Right hindlimb (tissue), 1 donor: ENCODE measurements at places on chromosomes 1 and 21.

DNA sequence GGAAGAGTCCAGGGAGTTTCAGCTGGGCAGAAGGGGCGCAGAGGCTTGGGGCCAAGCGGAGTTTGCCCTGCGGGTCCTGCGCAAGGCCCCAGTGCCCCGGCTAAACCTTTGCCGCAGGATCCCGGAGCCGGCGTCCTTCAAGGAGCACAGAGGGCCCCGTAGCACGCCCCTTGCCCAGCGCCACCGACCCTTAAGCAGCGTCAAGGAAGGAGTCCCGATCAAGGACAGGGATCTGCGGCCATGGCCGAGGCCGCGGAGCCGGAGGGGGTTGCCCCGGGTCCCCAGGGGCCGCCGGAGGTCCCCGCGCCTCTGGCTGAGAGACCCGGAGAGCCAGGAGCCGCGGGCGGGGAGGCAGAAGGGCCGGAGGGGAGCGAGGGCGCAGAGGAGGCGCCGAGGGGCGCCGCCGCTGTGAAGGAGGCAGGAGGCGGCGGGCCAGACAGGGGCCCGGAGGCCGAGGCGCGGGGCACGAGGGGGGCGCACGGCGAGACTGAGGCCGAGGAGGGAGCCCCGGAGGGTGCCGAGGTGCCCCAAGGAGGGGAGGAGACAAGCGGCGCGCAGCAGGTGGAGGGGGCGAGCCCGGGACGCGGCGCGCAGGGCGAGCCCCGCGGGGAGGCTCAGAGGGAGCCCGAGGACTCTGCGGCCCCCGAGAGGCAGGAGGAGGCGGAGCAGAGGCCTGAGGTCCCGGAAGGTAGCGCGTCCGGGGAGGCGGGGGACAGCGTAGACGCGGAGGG, 520 bp downstream of the CLIC6 start:
- no peak for DNase-seq

GRCh38 chr1:247077213-247077612, 1.4 kb downstream of the ZNF670 start:
- no peak for DNase-seq

DNA sequence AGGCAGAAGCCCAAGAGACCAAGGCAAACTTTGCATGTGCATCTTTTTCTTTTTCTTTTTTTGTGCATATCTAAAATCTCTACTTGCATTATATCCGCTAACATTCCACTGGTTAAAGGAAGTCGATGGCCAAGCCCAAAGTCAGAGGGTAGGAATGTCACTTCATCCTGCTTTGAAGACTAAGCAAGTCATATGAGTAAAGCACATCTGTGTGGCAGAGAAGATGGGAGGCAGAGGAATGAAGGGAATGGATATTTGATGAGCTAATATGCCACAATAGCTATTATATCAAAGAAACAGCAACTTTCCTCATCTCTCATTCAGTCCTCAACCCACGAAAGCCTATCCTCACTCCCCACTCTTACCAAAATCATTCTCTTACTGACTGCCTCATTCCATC, 59.3 kb downstream of the RNF220 start:
- no peak for DNase-seq

DNA sequence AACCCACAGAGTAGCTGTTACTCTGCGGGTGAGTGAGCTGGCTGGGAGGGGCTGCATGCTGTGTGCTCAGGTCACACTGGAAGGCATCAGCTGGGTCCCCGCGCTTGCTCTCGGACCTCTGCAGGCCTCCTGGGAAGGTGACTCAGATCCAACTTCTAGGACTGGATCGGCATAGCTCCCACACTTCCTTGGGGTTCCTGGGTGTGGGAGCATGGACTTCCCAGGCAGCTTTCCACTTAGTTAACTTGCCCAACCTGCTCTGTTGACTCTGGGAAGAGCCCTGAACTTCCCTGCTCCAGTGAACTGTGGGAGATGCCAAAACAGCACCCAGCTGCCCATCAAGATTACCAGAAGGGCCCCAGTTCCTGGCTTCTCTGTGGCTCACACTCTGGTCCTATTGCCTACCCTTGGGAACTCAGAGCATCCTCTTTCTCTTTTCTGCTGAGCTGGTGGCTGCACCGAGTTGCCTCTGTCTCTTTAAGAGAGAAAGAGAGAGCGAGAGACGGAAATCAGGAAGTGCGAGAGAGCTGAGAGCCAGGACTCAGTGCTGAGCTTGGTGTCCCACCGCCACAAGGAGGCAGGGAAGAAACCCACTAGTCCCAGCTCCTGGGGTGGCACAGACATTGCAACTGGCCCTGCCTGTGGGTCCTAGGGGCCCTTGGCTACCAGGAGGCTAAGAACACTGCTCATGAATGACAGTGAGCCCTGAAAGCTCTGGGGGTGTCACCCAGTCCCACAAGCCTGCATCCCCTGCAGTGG, at the start of gene IKBKE:
Gene IKBKE, plus strand, starts transcription at position 544 of the 759 bp plus-strand sequence. CDS start 2,752 bp downstream, outside the sequence.
- peak; percentile 76 for DNase-seq

DNA sequence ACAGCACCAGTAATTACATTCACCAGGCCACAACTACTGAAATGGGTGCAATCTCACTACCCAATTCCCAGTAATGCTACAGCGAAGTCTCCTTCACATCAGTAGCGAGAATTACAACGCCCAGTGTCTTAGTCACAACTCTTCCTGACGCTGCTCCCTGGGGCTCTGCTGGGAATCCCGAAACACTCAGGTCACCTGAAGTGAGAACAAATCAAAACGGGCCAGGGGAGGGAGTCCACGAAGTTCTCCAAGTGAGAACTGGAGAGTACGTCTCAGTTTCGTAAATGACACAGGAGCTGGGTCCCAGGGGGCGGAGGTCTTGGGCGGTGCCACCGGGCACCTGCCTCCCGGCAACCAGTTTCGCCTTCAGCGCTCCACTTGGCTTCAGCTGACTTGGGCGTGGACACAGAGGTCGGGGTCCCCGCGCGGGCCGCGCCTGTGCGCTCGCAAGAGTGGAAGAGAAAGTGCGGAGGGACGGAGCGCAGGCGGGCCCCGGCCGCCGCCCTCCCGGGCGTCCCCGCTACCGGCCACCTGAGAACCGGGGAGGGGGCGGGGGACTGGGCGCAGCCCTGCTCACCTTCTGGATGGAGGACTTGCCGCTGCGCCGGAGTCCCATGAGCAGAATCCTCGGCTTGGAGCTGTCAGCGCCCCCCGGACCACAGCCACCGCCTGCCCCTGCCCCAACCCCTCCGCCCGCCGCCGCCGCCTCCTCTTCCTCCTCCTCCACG, 575 bp downstream of the RRAGC start:
- no peak for DNase-seq

DNA sequence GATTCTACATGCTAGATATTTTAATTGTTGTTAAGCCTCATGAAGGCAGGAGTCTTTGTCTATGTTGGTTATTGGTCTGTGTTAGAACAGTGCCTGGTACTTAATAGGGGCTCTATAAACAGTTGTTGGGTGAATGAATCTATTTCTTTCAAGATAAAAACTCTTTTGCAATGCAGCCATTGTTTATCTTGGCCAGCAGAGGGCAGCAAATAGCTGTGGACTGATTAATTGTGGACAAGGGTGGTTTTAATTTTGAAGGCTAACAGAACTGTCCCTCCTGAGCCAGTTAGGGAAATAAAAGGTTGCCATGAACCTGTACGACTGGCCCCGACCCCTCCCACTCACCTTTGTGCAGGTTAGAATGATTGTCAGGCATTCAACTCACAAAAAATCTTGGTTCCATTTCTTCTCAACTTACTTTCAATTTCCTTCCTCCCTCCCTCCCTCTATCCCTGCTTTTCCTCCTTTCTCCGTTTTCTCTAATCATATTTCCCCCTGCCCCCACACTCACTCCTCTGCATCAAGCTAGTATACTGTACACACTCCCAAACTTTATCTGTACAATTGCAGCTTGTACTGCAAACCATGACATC, 66.3 kb upstream of the DIRAS3 start:
- peak; percentile 63 for DNase-seq

- DNase-seq = no peak
Measured at GRCh38 chr21:18716578-18717138, 313.1 kb upstream of the TMPRSS15 start.

GRCh38 chr1:37752213-37752582, 12.7 kb downstream of the EPHA10 start:
- DNase-seq = no peak

- DNase-seq = no peak
Measured at GRCh38 chr1:54874079-54874830, 12.7 kb downstream of the DHCR24 start.

GRCh38 chr1:208820580-208821212, 576.5 kb upstream of the PLXNA2 start:
- no peak for DNase-seq

GRCh38 chr1:52552236-52552504, 722 bp downstream of the TUT4 start:
- DNase-seq = peak; percentile 62

- no peak for DNase-seq
Measured at GRCh38 chr1:244573768-244574167, 79.2 kb upstream of the DESI2 start.

DNA sequence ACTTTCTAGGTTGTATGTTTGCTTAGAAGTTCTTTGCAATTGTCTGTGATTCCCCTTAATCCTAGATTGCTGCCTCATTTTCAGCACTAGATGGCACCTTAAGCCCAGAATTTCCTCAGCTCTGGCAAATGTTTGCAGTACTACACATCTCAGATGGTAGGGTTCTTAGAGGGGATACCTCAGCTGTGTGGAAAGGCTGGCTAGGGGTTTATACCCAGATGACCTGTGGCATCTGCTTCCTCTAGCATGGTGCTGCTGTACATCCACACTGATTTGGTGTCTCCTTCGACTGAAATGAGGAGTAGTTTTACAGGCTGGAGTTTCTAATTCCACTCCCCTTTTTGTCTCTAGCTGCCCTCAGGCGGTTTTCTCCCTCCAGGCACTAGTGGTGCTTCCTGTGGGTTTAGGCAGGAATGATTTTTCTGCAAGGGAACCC, 23.5 kb downstream of the ASB17 start:
- DNase-seq = peak; percentile 21

DNA sequence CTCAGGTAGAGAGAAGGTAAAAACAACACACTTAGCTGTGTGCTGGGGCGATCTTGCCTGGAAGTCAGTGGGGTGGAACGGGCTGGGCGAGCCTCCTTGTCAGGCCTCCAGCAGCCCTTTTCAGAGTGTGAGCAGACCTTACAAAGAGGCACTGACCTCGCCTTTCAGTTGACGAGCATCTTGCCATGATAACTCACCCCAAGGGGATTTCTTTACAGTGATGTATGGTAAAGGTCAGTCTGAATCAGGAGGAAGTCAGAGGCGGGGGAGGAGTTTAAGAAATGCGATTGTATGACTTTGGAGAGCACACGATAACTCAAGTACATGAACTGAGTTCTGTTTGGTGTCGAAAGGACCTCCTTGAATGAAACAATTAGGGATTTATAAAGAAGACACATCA, 326.5 kb upstream of the PROX1 start:
- no peak for DNase-seq

DNA sequence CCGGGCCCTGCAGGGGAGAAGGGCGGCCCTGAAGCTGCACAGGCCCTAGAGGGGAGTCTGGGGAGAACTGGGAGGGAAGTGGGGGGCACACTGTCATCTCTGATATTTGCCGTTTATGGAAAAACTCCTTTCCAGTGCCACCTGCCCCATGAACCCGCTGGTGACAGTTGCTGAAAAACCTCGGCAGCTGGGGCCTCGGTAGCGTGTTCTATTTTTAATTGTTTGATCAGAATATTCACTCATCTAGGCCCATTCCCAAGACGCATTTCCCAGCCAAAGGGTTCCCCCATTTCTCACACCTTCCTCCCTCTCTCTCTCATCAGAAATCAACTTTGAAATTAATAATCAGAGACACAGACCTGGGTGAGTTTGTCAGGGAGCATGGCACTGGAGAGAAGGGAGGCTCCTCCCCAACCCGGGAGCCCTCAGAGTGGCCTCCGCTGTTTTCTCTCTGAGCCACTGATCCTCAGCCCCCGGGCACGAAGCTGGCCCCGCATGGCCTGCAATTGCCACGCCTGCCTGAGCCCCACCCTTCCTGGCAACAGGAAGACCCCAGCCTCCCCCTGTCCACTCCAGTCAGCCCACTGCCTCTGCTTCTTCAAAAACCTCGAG, 111.1 kb downstream of the CASZ1 start:
- DNase-seq = no peak

DNA sequence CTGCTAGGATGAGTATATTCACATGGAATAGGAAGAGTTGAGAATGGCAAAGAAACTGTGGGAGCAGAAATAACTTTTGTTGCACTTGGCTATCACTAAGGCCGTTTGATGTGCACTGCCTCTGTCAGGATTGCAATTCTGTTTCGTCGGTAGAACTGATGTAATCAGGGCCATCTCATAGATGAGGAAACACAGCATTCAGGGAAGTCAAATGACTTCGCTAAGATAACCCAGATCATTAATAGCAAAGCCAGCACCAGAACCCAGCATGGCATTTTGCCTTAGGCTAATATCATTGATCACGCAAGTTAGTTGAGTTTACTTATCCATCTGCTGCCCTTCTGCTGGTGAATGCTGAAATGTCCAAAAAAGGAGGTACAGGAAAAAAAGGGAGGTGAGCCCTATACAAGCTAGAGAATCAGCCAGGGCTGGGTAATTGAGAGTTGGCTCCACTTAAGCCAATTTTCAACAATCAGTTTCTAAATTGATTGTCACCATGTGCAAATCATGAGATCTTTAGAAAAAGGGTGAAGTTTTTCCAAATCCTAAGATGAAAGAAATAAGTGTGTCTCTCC, 7.6 kb downstream of the RASSF5 start:
- DNase-seq = no peak

GRCh38 chr1:173917635-173918493, 737 bp upstream of the SERPINC1 start:
- DNase-seq = no peak

DNA sequence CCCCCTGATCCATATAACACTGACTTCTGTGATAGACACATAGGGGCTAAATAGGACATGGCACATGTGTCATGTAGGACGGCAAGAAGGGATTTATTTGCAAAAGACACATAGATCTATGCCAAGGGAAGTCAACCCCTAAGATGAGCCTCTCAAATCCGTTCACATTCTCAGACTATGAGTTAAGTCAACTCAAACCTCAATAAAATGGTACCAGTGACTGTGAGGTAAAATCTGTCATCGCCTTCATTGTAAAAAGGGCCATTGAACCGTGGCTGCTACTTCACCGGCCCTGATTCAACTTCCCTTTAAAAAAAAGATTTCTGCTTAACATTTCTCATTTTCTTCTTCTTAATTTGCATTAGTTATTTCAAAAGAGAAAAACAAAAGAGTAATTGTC, 144.0 kb downstream of the ZNF281 start:
- no peak for DNase-seq

DNA sequence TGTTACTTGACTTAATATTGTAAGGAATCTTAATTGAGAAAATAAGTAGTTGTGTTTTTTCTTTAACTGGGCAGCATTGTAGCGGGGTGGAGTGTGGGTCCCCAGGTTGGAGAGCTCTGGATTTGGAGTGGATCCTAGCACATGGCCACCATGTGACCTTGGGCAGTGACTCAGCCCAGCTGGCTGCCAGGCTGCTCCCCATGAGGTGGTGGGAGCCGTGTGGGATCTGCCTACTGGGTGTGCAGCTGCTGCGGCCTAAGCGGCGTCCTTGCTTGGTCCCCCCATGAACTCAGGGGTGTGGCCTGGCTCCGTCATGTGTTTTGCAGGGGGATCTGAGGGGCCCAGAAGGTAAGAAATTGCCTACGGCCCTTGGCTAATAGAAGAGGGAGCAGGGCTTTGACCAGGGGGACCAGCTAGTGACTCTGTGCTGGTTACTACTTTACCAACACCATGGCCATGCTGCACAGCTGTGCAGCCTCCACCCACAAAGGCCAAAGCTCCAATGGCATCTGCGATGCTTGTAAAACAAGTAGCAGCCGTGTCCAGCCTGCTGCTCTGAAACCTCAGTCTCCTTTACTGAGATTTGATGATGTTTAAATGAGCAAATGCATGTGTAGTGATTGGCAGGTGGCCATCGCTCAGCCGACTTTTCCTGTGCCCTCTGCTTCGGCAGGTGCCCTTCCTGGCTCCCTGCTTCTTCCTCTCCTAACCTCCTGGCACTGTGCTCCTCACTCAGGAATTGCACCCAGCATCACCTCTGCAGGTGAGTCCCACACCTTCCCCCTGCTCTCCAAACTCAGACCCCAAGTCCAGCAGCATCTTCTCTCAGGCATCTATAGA, 68.3 kb downstream of the ADARB1 start:
- peak; percentile 71 for DNase-seq
